Ovary (tissue), 10 donors: ENCODE measurements at places on chromosomes 2 and 18. TPM values are rescaled to one million over a fixed set of nuclear protein-coding genes. Genes with fewer than 3 reads are reported as not detected.

DNA sequence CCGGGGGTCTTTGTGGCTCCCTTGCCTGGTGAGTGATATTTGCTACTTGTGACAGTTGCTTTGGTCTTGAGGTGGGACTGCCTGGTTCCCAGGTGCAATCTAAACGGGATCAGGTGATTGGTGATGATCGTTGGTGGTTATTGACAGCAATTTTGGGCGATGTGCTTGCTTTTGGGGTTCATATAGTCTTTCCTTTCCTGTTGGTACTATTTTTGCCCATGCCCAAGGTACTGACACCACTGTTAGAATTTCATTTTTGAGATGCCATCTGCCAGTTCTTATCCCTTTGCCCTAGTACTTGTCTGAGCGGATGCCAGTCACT is 573 bp downstream of the WDR7 start:
- peak overlapping the region; percentile 53 for H3K27ac ChIP-seq
- DNase-seq = no peak
- H3K36me3 ChIP-seq = no peaks in the 10 kb centered on the region
- peak overlapping the region; percentile 89 for H3K4me3 ChIP-seq
- no peaks in the 10 kb centered on the region for H3K27me3 ChIP-seq

GRCh38 chr18:47906408-47906807 is 24.1 kb downstream of the SMAD2 start:
- H3K27ac ChIP-seq = no peak overlapping the region
- DNase-seq = no peak
- no peaks in the 10 kb centered on the region for H3K4me1 ChIP-seq
- H3K36me3 ChIP-seq = no peaks in the 10 kb centered on the region

GRCh38 chr2:203532957-203533658 is 2.0 kb downstream of the RAPH1 start:
- peaks cover 3% of the 10 kb centered on the region for H3K4me1 ChIP-seq

DNA sequence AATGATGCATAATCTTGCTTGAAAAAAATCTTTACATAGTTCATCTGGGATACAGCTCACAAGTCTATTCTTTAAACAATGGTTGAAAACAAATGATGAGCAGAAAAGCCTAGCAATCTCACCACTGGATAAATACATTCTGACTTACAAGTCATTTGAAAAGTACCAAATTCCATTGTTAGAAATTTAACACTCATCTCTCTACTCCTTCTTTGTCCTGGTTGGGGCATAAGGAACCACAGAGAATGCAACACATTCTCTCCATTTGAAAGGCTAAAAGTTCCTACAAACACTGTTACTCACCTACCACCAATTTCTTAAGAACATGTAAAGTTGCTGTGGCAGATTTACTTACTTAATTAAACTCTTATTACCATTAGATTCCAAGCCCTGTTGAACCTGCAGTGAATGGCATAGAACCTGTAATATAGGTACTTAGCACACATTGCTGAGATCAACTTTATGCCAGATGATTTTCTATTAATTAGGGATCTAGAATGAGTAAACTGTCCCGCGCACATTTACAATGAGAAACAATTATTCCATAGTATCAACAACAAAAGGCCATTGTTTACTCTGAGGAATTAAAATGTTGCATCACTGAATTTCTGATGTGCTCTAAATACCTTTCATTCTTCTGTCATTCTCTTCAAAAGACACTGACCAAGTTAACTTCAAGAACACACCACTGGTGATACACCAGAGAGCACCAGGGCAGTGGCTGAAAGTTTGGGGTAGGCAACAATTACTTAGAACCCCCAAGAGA is 69.6 kb downstream of the CABYR start:
- H3K4me1 ChIP-seq = no peaks in the 10 kb centered on the region
- H3K27me3 ChIP-seq = no peaks in the 10 kb centered on the region
- DNase-seq = no peak
- H3K4me3 ChIP-seq = no peak overlapping the region

Gene EVX2
- total RNA-seq = not detected

Gene CXCR1
- total RNA-seq = 0.10 TPM

DNA sequence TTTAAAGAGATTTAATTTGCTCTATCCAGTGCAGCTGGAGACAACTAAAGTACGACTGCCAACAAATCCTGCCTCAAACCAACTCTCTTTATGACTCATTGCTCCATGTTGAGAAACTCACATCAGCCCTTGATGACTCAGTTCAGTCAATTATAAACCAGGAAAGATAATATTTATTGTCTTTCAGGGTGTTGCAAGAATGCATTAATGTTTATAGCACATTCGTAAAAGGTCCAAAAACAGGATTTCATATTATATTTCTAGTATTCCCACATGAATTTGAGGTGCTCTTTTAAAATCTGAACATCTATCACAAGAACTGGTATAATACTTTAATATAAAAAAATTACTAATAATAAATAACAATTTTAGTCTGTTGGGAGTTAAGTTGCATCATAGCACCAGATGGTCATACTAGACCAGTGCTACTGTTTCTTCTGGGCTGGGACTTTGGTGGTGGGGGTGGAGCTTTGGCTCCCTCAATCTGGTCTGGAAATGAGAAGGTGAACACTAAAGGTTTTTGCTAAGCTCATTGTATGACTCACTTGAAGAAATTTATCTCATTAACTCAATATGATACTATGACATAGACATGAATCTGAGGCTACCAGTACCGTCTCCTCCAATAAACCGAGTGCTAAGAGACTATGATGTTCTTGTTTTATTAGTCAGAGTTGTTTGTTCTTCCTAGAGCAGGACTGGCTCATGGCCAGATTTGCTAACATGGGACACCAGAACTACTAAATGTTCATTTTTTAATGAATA is 26.6 kb upstream of the MAP3K20 start:
- H3K4me1 ChIP-seq = peaks cover 6% of the 10 kb centered on the region
- no peaks in the 10 kb centered on the region for H3K36me3 ChIP-seq
- H3K27me3 ChIP-seq = no peaks in the 10 kb centered on the region

- no peaks in the 10 kb centered on the region for H3K36me3 ChIP-seq
- H3K4me3 ChIP-seq = no peak overlapping the region
- H3K27ac ChIP-seq = no peak overlapping the region
- DNase-seq = no peak
- no peaks in the 10 kb centered on the region for H3K27me3 ChIP-seq
These were observed 47.6 kb downstream of the PLB1 start for GRCh38 chr2:28543316-28544035.

DNA sequence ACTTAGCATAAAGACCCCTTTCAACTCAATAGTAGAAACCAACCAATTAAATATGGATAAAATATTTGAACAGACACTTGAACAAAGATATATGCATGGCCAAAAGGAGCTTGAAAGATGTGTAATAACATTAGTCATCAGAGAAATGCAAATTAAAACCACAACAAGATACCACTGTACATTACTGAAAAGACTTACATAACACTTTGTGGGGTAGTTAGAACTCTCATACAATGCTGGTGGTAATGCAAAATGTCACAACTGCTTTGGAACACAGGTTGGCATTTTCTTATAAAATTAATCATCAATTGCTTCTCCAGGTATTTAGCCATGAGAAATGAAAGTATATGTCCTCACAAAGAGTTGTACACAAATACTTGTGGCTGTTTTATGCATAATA is 60.7 kb downstream of the TTC27 start:
- no peaks in the 10 kb centered on the region for H3K4me1 ChIP-seq
- H3K27ac ChIP-seq = no peak overlapping the region
- H3K27me3 ChIP-seq = no peaks in the 10 kb centered on the region
- H3K36me3 ChIP-seq = no peaks in the 10 kb centered on the region
- H3K4me3 ChIP-seq = no peak overlapping the region

Gene TNFAIP6
- 0.23 TPM for total RNA-seq

DNA sequence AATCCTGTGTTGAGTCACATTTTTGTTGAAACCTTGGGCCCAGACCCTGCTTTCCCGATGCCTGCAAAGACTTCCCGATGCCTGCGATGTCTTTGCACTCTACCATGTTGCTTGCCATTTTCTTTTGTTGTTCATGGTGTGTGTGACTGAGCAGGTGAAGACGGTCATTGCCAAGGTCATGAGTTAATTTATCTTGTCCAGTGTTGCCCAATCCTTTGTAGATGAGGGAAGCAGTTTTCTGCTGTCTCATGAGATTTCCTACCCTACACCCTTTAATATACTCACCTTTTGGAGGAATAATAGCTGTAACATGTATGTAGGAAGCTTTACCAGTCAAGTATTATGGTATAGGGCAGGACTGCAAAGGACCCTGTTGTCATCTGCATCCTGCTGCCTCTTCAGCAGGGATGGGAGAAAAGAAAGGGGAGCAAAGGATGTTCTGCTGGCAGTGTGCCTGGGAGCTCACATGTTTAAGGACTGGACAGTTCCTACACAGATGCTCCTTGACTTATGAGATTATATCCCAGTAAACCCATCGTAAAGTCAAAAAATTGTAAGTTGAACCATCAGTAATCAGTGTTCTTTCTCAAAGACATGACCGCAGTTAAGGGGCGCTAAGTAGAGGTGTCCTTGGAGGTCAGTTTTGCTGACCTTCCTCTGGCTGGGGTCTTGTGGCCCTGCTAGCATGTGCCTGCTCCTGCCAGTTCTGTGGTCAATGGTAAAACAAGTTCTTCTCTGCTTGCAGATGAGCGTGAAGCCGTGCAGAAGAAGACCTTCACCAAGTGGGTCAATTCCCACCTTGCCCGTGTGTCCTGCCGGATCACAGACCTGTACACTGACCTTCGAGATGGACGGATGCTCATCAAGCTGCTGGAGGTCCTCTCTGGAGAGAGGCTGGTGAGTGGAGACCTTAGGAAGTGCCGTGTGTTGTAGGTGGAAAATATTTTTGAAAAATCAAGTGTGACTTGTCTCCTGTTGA is 124.8 kb upstream of the EML6 start:
- no peaks in the 10 kb centered on the region for H3K36me3 ChIP-seq
- H3K4me1 ChIP-seq = peaks cover 39% of the 10 kb centered on the region
- H3K4me3 ChIP-seq = no peak overlapping the region
- H3K27ac ChIP-seq = no peak overlapping the region
- DNase-seq = no peak
- no peaks in the 10 kb centered on the region for H3K27me3 ChIP-seq

DNA sequence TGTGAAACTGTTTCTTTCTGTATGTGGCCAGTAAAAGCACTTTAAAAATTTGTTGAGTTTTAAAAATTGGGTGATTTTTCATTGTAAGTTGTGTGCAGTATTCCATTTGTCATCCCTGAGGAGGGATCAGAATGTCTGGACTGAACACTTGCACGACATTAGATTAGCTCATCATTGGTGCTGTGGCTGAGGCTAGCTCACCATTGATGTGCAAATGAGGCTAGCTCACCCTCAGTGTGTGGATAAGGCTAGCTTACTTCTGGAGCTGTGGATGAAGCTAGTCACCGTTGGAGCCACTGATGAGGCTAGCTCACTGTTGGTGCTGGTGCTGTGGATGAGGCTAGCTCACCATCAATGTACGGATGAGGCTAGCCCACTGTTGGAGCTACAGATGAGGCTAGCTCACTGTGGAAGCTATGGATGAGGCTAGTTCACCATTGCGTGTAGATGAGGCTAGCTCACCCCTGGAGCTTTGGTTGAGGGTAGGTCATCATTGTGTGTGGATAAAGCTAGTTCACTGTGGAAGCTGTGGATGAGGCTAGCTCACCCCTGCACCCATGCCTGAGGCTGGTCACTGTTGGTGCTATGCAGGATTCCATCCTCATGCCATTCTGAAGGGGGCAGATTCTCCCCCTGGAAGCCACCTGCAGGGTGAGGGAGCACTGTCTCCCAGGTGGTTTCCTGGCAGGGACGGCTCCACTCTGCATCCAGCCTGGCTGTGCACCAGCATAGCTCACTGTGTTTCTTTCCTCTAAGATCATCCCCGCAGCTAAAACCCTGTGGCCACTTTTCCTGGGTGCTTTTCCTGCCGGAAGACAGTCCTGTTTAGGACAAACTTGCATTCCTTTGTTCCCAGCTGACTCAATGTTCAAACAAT is 101.1 kb downstream of the TWIST2 start:
- H3K4me1 ChIP-seq = peaks cover 4% of the 10 kb centered on the region
- H3K27ac ChIP-seq = no peak overlapping the region
- no peak overlapping the region for H3K4me3 ChIP-seq
- no peaks in the 10 kb centered on the region for H3K36me3 ChIP-seq

DNA sequence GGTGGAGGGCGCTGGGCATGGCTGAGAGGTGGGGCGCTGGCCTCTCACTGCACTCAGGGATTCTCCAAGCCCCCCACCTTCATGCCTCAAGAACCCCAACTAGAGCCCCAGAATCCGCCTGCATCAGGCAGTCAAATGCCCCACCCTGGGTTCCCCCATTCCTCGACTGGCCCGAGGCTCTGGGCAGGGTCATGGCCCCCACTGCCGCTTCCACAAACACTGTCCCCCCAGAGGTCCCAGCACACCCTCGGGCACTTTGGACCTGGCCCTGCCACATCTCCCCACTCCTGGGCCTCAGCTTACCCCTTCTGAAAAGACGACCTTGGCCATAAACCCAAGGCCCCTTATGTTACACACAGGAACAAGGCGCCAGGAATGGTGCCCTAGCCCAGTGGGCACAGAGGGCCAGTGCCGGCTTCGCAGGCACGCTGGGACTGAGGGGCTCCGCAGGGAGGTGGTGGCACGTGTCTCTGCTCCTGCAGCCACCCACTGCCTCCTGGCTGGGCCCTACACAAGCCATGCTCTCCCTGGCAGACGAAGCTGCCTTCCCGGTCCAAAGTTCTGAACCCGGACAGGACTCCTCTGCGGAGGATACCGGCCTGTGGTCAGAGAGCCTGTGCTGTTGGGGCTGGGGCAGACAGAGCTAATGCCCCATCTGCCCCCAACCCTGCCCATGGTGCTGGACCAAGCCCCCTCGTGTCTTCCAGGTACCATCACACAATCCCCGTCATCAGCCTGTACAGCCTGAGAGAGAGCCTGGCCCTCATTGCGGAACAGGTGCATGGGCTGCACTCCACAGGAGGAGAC is 6.8 kb downstream of the AGXT start:
- no peaks in the 10 kb centered on the region for H3K27me3 ChIP-seq
- H3K36me3 ChIP-seq = no peaks in the 10 kb centered on the region
- H3K4me1 ChIP-seq = no peaks in the 10 kb centered on the region
- H3K27ac ChIP-seq = no peak overlapping the region

Gene SAG
- total RNA-seq = not detected

DNA sequence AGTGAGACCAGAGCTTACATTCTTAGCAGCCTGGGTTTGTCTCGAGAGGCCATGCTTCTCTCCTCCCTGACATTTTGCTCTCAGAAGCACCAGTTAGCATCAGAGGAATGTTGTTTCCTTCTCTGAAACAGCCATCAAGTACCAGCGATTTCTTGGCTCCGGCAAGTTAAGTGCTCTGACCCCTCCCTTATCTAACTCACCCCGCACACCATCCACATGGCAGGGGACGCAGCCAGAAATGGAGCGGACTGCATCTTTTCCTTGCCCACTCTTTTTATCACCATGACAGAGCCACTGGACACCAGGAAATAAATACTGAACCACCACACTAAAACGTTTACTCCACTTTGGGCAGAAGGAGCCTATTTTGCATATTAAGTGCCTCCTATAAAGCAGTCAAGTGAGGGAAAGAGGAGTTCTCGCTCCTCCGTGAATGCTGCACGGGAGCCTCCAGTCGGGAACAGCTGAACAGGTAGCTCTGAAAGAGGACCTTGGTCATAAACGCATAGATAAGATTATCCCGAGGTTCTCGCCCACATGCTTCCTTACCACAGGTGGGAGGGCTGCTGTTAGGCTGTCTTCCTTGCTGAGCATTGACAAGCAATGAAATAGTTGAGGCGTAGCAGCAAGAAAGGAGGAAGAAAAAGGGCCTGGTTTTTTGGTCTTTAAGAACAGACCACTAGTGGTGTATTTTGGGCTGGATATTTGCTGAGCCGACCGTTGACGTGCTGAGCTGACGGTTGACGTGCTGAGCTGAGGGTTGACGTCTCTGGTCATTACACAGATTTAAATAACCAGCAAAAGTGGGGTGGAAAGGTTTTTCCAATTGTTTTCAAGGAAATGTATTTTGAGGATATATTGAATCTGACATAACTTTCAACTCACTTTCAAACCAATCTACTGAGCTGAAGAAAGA is 71.4 kb upstream of the ITGB6 start:
- H3K27ac ChIP-seq = peak overlapping the region; percentile 94
- H3K4me1 ChIP-seq = peaks cover 11% of the 10 kb centered on the region
- H3K36me3 ChIP-seq = no peaks in the 10 kb centered on the region
- DNase-seq = peak; percentile 34

Gene IL36A
- total RNA-seq = not detected
